Dermis microvascular lymphatic vessel endothelial cell (primary cell): ENCODE measurements at places on chromosomes 2 and 18. TPM values are rescaled to one million over a fixed set of nuclear protein-coding genes. Genes with fewer than 3 reads are reported as not detected.

The CTNNA2 gene
- not detected in 2 replicates for total RNA-seq

The SNTG2 gene
- 0.38 TPM in 1 of 2 replicates, not detected in the other for total RNA-seq

The RUFY4 gene
- not detected in 2 replicates for total RNA-seq

The UGT1A3 gene
- not detected in 2 replicates for total RNA-seq

The CIDEA gene
- 1.3 TPM in 1 of 2 replicates, not detected in the other for total RNA-seq

The GALNT13 gene
- 0.13 and 0.25 TPM in 2 replicates for total RNA-seq

The SLC5A6 gene
- 19.5 and 23.4 TPM in 2 replicates for total RNA-seq

- DNase-seq: no peak
Observed at GRCh38 chr2:239267288-239267951, 133.4 kb downstream of the HDAC4 start.

DNA sequence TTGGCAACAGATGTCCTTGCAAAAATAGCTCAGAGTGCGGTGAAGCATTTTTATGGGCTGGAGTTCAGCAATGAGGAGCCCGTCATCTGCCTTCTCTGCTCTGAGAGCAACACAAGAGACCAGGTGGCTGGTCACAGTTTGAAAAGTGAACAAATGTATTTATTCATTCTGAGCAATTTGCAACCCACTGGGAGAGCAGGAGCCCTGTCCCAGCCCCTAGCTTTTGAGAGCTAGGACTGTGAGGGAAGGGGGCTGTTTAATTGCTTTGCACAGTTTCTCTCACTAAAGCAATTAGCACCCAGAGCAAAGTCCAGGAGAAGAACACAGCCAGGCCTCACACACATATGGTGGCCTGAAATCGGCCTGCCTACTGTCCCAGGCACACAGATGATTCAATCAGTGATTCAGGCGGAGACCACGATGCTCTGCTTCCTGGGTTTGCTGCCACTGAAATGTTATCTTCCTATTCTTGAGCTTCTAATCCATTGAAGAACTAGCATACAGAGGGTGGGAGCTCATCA lies 646.1 kb upstream of the ACVR2A start:
- DNase-seq: no peak

DNA sequence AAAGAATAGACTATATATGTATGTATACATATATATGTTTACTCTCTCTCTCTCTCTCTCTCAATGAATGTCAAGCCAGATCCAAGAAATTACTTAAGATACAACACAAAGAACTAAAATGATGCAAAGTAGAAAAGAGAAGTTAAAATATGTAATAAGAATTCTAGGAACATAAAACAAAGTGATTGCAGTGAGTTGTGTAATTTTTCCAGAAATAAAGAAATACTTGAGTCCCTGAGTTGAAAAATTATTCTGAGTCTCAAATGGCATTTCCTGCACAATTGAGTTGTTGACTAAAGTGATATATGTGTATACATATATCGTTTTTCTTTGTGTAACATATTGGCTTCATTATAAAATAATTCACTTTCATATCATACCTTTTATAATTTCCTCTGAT lies 262.4 kb downstream of the INSIG2 start:
- DNase-seq: no peak

GRCh38 chr2:6310256-6311215 lies 555.2 kb downstream of the CMPK2 start:
- no peak for DNase-seq

- no peak for DNase-seq
Observed at GRCh38 chr2:189379287-189379630, 62.0 kb upstream of the WDR75 start.

DNA sequence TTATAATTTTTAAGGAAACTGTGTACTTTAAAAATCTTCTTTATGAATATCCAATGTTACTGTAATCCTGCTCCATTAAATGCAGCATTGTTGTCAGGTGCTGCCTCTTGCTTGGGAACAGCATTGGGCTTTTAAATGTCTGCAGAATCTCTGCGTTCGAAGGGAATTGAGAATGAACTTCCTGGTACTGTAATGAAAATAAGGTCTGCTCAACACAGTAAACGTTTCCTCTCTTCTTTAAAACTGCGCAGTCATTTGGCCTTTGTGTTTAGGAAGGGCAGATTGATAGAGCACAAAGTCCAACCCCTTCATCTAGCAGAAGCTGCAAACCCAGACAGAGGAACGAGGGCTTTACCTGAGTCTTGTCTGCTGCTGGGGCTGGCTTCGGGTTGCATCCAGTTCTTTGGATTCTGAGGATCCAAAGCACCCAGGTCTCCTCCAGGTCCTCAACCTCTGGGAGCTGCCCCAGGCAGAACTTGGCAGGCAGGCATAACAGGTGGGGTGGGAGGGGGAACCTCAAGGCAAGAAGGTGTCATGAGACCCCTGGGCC lies 104.5 kb downstream of the UGGT1 start:
- DNase-seq: no peak

- peak; percentile 2 for DNase-seq
Observed at GRCh38 chr2:197929008-197929885, 124.9 kb downstream of the PLCL1 start.

GRCh38 chr2:168789776-168790175 lies 12.7 kb upstream of the NOSTRIN start:
- DNase-seq: no peak

GRCh38 chr2:11698009-11698922 lies 28.3 kb upstream of the NTSR2 start:
- no peak for DNase-seq

GRCh38 chr2:225040856-225041206 lies 1.4 kb downstream of the DOCK10 start:
- DNase-seq: no peak

DNA sequence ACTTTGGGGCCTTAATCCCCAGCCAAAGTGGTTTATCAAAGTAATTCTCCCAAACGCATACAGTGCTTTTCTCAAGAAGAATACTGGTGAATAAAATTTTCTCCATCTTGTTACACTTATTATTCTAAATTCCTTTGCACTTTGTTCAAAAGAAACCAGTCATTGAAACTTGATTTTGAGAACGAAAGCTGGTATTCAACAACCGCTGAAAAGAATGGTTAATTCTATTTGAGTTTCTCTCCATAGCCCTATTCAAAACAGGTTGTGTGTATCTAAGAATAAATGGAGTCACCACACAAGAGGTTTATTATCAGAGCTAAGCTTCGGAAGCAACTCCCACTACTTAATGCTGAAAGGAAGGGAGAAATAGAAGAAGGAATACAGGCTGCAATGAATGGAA lies 117.7 kb downstream of the C1D start:
- no peak for DNase-seq

DNA sequence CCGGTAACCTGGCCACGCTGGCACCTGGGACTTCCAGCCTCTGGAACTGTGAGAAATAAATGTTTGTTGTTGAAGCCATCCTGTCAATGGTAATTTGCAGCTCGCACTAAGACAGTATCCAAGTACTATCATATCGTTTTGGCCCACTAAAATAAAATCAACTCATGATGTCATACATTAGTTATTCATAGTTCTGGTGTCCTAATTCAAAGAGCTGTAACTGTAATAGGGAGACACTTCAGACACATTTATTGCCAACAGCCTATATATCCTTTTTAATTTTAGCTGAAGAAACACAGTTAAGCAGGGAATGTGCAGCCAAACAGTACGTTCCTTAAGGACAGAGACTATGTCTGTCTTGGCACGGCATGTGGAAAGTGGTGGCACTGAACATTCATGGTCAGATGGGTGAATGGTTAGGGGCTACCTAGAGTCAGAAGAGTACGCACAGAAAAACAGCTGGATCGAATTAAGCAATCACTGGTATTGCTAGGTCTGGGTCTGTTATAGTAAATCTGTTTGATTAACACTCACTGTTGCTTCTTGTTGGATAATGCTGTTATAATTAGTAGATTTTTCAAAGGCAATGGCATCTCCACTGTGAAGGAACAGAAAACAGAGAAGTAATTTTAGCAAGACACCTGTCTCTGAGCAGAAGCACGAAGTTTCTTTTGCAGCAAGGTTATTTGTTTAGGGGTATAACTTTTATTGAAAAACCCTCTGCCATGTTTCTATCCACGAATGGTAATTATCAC lies 41.3 kb upstream of the CREG2 start:
- DNase-seq: no peak
